DMS53 (cell line): ENCODE measurements at places on chromosomes 13 and 19.
A peak's percentile ranks its signal among the peaks of the same experiment; 100 is the strongest.

DNA sequence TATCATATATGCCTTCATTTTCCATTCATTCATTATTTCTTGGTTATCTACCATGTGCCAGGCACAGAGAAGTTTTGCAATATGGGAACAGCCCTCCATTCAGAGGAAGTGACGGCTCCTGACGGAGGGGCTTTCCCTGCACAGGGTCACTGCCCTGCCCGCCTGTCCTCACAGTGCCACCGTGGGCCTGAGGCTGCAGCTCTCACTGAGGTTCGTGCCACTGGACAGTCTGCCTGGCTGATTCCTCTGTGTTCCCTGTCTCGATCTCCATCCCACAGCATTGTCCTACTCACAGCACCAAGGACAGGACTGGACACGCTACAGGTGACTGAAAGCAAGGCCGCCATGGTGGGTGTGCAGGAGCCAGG, 92.7 kb downstream of the TSHZ3 start:
- DNase-seq: no peak

- DNase-seq: no peak
These were observed 59.0 kb downstream of the SMARCA4 start for GRCh38 chr19:11019824-11020223.

- no peak for DNase-seq
These were observed 17.7 kb downstream of the MAG start for GRCh38 chr19:35309481-35310279.

DNA sequence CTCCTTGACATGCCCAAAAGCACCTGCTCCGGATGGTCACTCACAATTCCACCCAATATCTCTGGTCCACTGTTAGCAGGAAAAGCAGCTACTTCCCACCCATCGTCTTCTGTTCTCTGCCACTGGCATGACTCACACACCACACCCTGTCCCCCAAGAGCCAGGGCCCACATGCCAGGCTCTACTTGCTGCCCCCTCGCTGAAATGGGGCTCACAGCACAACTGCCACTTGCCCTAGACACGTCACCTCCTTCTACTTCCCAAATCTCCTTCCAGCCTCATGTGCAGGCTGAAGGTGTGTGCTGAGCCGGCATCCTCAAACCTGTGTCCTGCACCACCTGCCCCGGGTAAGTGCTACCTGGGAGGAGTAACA, 65.0 kb downstream of the TBC1D4 start:
- DNase-seq: no peak

- DNase-seq: no peak
These were observed 22.6 kb downstream of the KDM4B start for GRCh38 chr19:4991538-4991937.

DNA sequence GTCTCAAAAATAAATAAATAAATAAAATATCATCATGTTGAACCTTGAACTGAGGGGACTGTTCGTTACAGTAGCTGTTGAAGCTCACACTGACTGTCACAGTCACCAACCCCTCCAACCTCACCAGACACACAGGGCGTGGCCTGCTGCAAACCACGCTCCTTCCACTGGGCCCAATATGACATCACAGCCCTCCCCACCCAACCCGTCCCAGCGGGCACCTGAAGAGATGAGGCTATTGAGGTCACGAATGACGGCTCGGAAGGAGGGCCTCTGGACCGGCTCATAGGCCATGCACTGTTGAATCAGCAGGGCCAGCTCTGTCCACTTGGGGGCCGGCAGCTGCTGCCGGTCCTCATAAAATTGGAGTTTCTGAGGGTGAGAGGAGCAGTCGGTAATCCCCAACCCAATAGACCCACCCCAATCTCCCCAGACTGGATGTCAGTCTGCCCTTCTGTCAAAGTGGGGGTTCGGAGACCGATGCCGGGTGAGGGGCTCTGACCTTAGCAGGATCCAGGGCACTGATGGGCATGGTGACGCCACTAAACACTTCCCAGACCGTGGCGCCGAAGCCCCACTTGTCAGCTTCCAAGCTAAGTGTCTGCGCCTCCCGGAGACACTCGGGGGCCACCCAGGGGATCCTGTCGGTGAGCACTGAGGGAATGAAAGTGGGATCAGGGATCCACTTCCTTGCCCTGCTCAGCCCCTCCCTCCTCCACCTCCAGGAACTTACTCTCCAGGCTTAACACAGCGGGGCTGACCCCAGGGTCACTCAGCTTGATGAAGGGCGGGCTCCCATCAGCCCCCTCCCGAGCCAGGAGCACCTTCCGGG, 13.2 kb downstream of the JAK3 start:
- DNase-seq: no peak

GRCh38 chr19:53102756-53103233, 427 bp downstream of the ZNF160 start:
- peak; percentile 69 for DNase-seq

DNA sequence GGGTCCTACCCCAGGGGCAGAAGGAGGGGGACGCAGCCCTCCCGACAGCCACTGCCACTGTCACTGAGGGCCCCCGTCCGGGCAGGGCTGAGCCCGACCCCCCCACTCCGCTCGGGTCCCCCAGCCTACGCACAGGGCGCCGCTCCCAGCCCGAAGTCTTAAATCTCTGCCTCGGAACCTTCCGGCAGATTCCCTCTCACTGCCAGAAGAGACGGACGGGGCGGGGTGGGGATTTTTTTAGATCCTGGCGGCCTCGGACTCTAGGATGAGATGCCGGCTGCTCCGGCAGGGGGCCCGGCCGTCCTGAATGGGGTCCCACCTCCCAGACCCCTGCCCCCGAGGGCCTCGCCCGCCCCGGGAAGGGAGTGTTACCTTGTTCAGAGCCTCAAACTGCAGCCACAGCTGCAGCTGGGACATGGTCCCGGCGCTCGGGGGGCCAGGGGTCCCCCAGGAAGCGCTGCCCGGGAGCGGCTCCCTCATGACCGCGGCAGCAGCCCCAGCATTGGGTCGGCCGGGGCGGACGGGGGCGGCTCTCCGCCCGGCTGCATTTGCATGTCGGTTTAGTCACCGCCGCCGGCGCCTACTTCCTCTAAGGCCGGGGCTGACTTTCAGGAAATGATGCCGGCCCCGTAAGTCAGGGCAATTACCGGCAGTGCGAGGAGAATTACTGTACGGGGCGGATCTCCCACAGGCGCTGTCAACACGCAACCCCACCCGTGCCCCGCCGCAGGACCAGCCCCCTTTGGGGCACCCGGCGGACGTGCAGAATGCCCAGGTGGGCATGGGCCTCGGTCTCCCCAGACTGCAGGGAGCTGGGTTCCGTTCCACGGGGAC, 28.1 kb downstream of the GPX4 start:
- DNase-seq: no peak

GRCh38 chr19:34254698-34255432, 511 bp downstream of the GARRE1 start:
- DNase-seq: peak; percentile 91

DNA sequence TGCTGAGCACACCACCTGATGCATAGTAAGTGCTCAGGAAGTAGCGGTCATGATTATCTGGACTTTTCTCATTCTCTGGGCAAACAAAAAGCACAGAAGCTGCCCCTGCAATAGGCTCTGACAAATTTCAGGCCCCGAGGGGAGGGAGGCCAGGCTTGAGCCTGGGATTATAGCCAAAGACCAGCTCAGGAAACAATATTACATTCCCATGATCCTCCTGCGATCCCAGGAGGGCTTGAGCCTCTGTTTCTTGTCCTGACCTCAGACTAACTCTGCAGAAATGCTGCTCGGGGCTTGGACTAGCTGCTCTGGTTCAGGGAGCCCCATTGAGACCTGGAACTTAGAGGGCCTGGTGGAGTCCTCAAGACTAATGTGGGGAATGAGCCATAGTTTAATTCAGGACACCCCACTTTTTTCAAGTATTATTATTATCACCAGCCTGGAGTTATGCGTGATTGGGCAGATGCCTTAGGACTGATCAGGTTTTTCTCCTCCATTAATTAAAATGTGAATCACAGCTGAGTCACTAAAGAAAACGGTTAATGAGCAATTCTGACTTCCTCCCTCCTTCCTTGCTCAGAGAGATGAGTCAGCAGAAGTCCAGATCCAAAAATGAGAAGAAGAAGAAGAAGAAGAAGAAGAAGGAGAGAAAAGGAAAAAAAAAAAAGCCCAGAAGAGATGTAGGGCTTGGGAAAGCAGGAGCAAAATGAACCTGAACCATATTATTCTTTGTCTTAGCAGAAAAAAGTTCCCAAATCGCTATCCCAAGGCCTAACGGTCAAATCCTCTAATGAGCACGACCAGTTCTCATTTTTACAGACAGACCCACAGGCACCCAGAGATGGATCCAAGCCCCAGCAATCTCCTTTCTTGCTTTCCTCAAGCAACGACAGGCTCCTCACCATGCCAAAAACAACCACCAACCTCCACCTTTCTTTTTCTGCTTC, 107.2 kb downstream of the CACNA1A start:
- DNase-seq: no peak

DNA sequence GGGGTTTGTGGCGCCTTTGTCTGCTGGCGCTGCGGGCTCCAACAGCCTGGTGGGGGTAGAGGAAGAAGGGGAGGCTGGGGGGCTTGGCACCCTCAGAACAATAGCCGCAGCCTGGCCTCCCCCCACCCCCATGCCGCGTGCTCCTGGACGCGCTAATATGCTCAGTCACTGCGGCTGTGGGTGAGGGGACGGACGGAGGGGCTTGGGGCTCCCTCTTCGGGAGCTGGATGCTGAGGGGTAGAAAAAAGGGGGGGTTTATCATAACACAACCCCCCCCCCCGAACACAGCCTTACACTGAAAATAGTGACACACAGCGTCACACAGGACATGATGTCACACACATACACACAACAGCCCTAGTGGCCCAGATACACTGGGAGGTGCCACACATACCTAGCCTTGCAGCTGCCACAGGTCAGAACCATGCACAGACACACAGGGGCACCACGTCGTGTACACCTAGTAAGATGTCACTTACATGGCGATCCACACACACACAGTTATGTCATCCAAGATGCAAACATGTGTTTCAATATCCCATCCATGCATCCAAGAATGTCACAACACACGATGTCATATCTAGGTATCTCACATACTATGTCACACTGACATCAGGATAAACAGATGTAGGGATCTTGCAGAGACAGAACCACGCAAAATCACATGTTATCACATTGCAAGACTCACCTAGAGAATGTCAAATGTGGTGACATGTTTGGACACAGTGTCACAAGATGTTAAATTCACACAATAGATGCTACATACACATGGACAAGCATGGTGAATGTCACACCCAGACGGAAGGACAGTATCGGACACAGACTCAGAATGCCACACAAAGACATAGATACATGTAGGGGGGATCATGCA, 806 bp downstream of the MAST1 start:
- DNase-seq: peak; percentile 70

GRCh38 chr13:90395348-90395747, 952.1 kb upstream of the MIR17HG start:
- DNase-seq: no peak

DNA sequence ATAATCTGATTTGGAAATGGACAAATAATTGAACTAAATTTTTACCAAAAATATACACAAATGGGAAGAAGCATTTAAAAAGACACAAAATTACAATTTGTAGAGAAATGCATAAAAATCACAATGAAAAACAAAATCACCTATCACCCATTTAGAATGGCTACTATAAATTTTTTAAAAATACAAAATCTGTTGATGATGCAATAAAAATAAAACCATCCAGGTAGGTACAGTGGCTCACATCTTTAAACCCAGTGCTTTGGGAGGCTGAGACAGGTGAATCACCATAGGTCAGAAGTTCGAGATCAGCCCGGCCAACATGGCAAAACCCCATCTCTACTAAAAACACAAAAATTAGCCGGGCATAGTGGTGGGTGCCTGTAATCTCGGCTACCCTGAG, 23.5 kb downstream of the ZNF43 start:
- no peak for DNase-seq

DNA sequence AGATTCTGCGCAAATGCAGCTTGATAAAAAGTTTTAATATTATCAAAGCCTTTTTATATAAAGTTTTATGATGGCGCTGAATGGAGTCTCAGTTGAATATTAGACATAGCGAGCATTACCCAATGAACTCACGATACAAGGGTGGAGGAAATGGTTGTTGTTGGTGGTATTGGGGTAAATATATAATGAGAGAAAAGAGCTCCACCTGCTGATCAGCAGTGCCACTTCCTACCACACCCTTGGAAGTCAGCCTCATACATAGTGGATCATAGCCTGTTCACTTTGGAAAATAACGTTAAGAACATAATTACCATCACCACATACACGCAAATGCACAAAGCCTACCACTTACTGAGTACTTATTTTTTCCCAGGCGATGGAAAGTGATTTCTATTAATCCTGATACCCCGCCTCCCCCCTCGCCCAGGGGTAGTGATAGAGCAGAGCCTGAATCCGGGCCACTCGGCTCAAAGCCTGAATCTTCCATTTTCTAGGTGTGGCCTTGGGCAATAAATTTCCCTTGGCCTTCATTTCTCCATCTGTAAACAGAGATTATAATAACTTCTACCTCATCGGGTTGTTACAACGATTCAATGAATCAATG, 358.3 kb downstream of the KLF5 start:
- peak; percentile 44 for DNase-seq

GRCh38 chr19:34481861-34482379, 362 bp downstream of the WTIP start:
- peak; percentile 57 for DNase-seq

GRCh38 chr13:35961461-35962220, 169.5 kb downstream of the DCLK1 start:
- DNase-seq: no peak

DNA sequence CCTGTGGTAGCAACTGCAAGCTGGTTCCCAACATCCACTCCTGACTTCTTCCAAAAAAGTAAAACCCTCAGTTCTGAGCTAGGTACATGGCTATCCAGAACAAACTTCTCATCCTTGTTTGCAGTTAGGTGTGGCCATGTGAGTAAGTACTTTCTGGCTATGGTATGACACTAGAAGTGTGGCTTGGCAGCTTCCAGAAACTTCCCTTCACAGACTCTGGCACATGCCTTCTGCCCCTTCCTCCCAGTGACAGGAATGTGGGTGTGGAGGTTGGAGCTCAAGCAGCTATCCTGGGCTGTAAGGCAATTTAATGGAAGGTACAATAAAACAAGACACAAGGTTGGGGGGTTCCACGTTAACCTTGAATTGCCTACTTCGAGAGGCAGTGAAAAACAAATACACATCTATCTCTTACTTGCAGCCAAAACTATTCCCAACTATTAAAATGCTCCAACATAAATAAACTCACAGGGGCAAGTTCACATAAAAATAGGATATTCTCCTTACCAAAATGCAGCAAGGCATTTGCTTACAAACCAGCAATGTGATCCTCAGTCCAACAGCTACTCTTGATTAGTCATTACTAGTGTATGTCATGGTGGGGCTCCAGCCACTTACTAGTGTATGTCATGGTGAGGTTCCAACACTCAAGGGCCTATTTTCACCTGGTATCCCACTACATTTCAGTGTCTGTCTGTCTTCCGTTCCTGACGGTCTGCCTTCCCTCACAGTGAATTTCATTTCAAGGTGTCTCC, 3.1 kb downstream of the SMG9 start:
- peak; percentile 86 for DNase-seq

- DNase-seq: peak; percentile 25
These were observed 19.5 kb downstream of the NOVA2 start for GRCh38 chr19:45954156-45954555.

- no peak for DNase-seq
These were observed 45.1 kb upstream of the SPRY2 start for GRCh38 chr13:80386002-80386401.

GRCh38 chr19:29952177-29952576, 10.1 kb downstream of the URI1 start:
- DNase-seq: no peak

GRCh38 chr13:111614009-111614408, 293.6 kb downstream of the TEX29 start:
- no peak for DNase-seq
